Activated CD4-positive, CD25-positive, alpha-beta regulatory T cell treated with anti-CD3 and anti-CD28 coated beads, Interleukin-2, amount 50 U/mL, for 24 hours (primary cell): ENCODE measurements at places on chromosomes 6 and 20.

DNA sequence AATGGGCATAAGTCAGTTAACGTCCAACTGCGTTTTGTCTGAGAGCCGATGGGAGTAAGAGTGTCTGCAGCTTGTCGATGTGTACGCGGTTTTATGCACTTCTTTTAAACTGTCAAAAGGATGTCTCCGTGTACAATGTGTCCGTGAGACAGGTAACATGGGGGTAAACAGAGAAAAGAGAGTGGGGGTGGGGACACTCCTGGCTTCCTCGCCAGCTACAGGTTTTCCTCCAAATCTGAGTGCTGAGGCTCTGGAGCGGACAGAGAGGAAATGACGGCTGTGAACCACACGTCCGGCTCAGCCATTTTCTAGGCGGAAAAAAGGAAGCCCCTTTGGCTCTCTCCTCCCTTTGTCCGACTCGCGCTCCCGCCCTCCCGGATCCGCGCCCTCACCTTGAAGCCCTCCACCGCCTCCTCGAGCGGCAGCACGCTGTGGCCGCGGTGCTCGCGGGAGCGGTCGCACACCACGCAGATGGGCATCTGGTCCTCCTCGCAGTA, 916 bp downstream of the TRIM27 start:
- peak; percentile 3 for ATAC-seq

- no peak for ATAC-seq
Observed at GRCh38 chr6:166795879-166796278, 160.5 kb downstream of the RNASET2 start.

DNA sequence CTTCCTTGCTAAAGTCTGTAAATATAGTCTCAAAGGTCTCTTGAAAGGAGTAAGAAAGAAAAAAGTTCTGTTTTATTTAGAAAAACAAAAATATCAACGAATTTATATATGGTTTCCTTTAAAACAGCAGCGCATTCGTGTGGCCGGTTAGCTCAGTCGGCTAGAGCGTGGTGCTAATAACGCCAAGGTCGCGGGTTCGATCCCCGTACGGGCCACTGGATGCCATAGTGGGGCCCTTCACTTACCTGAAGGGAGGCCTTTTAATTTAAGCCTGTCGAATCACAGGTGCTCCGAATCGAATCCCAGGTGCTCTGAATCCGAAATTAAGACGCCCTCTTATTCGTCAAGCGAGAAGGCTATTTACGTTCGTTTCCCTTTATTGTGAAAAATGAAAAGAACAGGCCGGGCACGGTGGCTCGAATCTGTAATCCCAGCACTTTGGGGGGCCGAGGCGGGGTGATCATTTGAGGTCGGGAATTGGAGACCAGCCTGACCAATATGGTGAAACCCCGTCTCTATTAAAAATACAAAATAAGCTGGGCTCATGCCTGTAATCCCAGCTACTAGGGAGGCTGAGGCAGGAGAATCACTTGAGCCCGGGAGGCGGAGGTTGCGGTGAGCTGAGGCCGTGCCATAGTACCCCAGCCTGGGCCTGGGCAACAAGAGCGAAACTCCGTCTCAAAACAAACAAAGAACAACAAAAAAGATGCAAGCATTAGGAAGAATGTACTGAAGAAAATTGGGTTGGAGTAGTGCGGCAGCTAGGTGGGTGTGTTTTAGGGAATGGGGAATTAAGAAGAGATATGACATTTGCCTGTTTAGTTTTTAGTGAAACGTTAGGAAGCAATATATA, 195.8 kb upstream of the ZNF184 start:
- peak; percentile 28 for ATAC-seq

GRCh38 chr6:155411154-155412052, 44.2 kb downstream of the NOX3 start:
- no peak for ATAC-seq

DNA sequence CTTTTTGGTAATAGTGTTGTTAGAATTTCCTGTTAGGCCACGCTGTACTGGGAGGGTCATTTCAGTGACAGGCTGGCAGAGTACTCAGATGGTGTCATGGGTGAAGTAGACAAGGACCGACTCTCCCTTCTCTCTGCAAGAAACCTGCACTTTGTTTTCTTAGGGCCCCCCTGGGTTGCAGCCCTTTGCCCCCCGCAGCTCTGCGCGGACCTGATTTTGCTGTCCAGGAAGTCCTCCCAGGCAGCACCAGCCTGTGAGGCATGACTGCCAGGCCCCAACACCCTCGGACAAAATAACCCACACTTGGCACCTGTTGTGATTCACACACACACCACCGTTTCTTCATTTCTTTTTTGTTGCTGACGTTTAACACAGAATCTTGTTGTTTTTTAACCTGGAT, 21.8 kb upstream of the CLDN20 start:
- ATAC-seq: no peak

- ATAC-seq: no peak
Observed at GRCh38 chr20:50455656-50456451, 54.3 kb upstream of the PTPN1 start.

DNA sequence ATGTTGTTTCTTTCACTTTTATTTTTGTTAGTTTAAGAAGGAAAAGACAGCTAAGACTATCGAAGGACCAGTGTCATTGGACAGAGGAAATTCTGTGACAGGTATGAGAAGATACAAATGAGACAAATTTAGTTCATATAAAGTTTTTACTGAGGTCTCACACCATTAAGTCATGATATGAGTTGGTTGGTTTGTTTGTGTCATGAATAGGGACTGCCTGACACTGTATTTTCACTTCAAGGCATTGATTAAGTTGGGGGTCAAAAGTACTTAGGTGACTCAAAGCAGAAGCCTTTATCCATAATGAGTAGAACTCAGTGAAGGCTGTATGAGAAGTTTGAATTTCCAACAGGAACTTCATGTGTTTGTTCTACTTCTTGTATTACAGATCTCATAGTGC, 21.3 kb upstream of the HIVEP2 start:
- ATAC-seq: peak; percentile 36

DNA sequence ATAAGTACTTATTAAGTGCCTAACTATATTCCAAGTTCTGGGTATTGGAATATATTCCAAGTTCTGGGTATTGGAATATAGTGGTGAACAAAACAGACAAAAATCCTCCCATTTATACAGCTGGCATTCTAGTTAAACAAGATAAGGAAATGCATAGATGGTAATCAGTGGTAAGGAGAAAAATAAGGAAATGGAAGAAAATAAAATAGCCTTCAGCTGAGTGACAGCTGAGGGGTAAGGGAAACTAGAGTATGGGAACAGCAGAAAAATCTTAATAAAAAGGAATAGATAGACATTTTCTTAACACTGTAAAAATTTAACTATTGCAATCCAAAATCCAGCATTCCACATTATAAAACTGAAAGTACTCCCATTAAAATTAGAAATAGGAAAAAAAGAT, 17.2 kb upstream of the WFDC10A start:
- ATAC-seq: no peak

DNA sequence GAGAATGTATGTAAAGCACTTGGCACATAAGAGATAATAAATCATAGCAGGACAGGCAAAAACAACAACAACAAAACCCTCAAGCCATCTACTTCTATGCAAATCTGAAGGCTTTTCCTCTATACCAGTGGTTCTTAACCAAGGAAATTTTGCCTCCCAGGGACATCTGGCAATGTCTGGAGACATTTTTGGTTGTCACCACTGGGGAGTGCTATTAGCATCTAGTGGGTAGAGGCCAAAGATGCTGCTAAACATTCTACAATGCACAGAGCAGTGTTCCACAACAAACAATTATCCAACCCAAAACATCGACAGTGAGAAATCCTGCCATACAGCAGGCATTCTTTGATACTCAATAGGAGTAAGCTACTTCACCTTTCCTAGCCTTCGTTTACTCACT, 28.2 kb downstream of the NDRG3 start:
- ATAC-seq: no peak

- no peak for ATAC-seq
Observed at GRCh38 chr6:12967686-12968085, 251.1 kb downstream of the PHACTR1 start.

DNA sequence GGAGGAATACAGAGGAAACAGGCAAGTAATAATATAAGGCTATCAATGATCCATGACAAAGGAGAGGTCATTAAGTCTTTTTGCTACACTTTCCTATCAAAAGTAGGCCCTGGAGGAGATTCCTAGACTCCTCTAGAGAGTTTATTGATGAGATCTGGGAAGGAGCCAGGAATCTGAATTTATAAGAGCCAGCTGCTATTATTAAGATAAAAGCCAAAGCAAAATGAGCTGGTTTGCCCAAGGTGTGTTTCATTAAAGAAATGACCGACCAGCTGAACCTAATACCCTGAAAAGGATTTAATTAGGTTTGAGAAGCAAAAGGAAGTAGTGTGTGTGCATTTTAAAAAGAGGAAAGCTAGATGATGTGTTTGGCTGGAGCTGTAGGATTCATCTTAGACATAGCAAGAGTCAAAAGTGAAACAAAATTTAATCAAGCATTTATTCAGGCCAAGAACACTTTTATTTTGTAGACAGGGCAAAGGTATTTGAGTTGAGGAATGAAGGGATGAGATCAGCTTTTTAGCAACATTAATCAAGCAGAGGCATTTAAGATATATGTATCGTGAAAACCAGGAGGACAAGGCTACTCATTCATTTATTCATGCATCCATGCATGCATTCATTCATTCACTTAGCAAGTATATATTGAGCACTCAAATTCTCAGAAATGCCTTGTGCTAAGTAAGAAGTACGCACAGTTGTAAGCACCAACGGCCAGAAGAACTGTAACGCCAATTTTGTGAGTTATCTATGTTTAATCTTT, 43.5 kb upstream of the SCAF8 start:
- no peak for ATAC-seq

DNA sequence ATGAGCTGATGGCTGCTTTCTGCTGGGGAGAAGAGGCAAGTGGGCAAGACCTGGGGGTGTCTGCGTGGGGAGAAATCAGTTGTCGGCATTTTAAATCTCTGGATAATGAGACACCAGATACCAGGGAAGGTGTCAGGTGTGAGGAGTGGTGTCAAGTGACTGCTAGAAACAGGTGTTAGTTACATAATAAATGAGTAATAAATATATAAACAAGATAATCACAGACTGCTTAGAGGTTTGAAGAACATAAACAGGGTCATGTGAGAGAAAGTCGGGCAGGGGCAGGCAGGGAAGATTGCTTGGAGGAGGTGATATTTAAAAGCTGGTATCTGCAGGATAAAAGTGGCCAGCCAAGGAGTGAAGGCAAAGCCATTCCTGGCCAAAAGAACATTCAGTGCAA, 87.2 kb upstream of the RIN2 start:
- no peak for ATAC-seq

GRCh38 chr20:8557711-8558110, 425.6 kb downstream of the PLCB1 start:
- ATAC-seq: no peak

DNA sequence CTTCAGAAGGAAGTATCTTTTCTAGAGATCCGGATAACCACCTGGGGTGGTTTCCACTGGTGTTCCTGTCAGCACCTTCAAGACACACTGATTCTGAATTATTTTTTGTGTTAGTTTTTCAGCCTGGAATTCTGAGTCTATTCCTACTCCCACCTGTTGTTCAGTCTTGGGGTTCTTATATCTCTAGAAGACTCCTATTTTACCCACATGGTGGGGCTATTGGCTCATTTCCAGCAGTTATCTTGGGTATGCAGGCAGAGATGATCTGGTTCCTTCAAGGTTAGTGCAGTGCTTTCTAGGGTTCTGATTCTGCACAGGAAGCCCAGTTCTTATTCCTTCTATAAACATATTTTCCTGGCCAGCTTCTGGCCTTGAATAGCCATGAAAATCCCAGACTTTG, 175.6 kb upstream of the PDE7B start:
- no peak for ATAC-seq

DNA sequence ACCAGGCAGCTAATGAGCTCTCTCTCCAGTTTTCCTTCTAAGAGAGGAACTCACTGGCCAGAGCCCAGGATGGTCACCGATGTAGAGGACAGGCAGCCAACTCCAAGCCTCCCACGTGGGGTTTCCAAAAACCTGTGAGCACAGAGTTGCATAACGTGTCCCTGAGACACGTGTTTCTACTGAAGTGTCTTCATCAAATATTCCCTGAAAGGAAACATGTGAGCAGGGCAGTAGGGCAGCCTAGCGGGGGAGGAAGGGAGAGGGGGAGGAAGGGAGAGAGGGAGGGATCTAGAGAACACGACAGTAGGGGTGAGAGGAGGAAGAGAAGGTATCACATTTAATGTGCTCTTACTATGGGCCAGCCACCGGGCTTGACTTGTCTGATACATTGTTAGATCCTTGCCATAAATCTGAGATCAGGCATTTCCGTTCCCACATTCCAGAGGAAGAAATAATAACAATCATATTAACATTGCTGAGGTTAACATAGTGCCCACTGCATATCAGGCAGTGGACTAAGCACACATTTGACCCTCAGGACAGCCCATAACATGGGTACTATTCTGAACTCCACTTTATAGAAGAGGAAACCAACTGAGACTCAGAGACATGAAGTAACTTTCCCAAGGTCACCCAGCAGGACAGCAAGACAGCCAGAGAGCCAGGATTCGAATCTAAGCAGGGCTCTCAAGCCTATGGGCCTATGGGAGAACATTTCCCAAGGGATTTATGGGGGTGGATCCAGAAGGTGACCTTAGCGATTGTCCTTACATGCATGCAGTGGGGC, 4.5 kb upstream of the SYS1 start:
- no peak for ATAC-seq

DNA sequence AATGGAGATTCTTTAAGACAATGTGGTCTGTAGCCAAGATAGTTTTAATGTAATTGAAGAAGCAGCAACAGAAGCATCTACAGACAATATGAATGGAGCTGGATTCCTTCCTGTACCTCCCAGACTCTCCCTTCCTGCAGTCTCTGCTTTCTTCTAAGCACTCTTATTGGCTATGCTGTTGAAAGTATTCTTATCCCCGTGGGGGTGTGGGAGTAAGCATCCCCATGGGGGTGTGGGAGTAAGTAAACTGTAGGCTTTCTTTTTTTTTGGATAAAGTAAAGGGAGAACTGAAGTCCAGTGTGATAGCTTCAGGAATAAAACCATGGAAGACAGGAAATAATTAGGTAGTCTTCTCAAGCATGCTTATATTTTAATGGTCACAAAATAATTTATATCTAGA, 4.1 kb downstream of the PKIB start:
- ATAC-seq: no peak

GRCh38 chr20:35616465-35617396, 1.1 kb downstream of the SPAG4 start:
- no peak for ATAC-seq

- ATAC-seq: peak; percentile 87
Observed at GRCh38 chr6:159979136-159979874, 10.4 kb downstream of the IGF2R start.

- no peak for ATAC-seq
Observed at GRCh38 chr6:99960027-99960426, 34.0 kb downstream of the MCHR2 start.
